Spinal cord (tissue), 10 donors: ENCODE measurements at places on chromosomes 2 and 18.

- no peak for DNase-seq
These were observed 12.0 kb downstream of the DYSF start for GRCh38 chr2:71465356-71465755.

- no peak for DNase-seq
These were observed 114.2 kb downstream of the ICA1L start for GRCh38 chr2:202757339-202757738.

DNA sequence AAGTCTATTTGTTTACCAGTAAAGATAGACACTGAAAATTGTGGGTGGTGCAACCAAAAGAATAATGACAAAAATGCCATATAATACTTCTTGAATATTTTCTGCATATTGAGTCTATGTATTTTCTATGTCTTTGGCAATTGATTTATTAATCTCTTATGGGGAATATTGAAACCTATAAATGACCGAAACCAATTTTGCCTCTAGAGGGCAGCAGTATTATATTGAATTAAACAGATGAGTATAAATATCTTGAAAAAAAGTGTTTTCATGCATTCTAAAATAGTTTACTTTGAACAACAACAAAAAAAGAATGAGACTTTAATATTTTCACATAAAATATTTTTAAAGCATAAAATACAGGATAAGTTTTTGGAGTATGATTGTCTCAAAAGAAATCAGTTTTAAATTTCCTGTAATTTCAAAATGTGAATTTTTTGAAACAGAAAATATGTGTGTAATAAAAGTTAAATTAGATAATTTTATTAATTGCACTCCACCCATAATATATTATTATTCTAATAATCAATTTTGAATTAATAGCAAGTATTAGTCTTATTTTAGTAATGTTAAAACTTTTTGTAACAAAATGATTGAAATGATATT is 49.9 kb upstream of the CALCRL start:
- DNase-seq, result peak; percentile 69

DNA sequence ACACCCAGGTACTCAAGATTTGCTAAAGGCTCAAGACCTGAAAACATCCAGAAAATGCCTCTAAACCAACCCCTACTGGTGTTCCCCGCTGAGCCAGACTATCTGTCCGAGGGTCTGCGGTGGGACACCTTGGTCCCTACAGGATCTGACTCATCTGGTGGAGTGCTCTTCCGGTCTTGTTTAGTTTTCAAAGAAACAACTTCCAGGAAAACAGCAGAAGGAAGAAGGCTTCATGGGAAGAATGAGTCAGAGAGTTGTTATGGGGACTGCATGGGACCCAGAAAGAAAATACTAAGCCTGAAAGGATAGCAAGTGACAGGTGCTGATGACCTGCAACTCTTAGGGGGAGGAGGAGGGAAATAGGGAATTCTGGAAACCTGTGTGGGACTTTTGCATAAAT is 41.3 kb downstream of the ZFP36L2 start:
- DNase-seq, result no peak

DNA sequence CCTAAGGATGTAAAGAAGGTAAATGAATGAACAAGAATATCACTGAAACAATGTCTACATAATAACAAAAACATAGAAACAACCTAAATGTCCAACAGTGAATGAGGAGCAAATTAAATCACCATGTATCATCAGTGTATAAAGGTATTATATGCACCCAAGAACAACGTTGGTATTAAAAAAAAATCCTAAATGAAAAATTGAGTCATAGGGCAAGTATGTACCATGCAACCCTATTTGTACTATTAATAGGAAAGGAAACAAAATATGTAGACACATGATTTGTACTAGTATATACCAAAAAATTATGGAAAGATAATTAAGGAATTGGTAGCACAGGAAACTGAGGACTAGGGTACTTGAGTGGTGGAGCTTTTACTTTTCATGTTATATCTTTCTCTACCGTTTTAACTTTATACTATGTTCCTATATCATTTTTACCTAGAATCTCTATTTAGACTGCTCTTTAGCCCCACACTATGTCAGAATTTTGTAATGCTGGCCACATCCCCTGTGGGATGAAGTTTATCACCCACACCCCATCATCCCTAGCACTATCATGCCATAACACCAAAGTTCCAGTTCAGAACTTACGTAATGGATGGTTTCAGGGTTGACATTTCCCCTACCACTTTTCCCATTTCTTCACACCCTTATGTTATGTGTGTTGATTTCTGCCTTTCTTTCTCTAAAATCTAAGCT is 25.6 kb downstream of the IKZF2 start:
- DNase-seq, result no peak

DNA sequence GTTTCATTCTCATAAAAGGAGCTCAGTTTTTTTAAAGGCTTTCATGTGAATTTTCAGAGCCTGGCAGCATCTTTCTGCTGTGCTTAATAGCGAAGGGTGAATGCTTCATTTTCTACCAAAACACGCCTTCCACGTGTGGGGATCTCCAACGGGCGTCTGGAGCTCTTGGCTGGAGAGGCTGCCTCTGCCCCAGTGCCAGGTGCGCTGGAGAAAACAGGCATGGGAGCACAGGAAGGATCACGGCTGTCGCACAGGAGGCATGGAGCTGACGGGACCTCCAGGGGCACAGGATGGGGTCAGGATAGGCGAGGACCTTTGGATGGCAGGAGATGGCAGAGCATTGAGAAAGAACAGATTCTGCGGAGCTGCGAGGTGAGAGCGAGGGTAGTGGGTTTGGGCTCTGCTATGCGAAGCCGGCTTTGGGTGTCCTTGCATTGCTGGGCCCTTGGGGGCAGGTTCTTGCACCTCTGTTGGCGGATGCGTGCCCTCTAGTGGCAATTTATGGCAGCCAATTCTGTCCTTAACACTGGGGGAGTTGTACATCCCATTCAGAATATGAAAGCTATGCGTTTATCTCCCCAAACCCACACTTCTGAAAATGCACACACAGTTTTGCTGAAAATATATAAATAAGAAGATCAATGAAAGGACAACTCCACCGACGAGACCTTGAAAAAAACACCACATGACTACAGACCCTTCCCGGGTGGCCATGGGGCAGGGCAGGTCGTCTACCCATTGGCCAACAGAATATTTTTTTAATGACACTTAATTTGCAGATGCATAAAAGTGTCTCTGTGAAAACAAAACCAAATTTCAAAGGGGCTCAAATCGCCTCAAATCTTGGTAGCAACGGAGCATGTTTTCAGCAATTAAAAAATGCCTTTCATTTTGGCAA is 90.4 kb upstream of the SLC35G4 start:
- DNase-seq, result no peak

- no peak for DNase-seq
These were observed 2.2 kb downstream of the LOXL3 start for GRCh38 chr2:74551530-74551929.

DNA sequence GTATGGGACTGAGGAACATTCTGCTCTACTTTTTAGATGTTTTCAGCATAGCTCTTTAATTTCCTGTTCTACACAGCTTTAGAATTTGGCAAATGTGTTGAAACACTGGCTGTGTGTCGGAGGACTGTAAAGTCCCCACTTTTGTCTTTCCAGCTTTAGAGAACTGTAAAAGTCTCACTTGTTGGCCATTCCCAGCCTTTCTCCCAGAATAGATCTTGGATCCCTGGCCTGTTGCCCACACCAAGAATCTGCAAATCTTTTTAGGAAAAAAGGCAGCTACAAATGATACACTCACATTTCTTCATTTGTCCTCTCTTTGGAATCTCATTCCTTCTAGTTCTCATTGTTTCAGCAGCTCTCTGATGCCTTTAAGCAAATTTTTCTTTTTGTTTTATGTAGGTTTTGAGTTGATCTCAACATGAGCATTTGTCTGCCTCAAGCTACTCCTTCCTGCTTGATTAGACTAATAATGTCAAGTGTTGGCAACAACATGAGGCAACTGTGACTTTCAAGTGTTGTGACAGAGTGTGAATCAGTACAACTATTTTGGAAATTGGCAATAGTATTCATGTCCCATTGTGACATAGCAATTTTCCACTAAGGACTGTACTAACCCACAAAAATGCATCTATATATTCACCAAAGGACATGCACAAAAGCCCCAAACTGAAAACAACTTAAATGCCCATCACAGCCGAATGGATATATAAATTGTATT is 610.8 kb downstream of the EPHA4 start:
- DNase-seq, result no peak

DNA sequence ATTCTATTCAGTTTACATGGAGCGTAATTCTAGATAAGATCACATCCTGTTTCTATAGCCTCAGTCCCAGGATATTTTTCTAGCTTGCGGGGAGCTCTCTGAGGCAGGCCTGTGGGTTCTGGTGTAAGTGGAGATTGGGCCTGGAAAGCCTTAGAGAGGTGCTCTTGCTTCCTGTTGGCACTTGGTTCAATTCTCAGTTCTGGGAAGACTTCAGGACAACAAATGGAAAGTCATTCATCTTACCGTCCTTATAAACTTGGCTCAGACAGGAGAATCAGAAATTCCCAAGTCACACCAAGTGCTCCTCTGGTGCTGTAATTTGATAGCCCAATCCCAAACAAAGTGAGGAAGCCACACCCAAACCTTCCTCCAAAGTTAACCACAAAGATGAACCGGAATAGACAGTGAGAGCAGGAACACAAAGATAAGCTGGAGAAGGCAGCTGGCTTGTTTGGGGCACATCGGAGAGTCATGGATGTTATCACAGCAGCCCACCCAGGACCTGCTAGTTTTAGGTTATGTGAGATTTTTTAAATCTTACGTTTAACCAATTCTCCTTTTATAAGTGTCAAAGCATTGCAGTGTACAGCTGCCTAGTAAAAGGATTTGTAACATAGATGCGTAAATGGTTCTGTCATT is 144.3 kb upstream of the MAP3K20 start:
- no peak for DNase-seq

DNA sequence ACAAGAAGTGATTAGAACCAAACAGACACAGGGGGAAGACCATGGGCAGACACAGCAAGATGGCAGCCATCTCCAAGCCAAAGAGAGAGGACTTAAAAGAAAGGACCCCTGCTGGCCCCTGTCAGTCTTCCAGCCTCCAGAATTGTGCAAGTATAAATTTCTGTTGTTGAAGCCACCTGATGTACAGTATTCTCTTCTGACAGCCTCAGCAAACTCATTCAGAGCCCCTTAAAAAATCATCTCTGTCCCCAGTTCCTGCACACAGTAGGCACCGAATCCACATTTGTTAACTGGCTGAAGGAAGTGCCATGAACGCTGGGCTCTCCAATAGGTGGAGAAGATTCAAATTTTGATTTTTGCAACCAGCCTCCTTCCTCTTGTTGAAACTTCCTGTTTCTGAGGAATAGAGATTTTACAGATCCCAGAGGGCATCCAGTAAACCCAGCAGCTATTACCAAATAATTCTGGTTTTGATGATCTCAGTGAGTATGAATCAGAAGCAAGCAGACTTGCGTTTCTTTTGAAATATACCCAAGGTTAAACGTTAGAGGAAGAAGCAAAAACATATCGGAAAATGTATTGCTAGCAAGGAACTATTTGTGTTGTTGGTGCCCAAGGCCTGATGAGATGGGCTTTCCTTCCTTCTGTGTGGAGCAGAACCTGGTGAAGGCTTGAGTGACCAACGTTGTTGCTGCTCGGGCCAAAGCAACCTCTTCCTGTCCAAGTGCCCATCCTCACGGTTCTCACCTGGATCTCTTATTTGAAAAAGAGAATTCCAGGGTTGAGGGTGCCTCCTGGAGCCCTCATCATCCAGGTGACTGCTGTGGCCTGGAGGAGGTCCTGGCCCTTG is 47.7 kb upstream of the PLB1 start:
- DNase-seq, result no peak

DNA sequence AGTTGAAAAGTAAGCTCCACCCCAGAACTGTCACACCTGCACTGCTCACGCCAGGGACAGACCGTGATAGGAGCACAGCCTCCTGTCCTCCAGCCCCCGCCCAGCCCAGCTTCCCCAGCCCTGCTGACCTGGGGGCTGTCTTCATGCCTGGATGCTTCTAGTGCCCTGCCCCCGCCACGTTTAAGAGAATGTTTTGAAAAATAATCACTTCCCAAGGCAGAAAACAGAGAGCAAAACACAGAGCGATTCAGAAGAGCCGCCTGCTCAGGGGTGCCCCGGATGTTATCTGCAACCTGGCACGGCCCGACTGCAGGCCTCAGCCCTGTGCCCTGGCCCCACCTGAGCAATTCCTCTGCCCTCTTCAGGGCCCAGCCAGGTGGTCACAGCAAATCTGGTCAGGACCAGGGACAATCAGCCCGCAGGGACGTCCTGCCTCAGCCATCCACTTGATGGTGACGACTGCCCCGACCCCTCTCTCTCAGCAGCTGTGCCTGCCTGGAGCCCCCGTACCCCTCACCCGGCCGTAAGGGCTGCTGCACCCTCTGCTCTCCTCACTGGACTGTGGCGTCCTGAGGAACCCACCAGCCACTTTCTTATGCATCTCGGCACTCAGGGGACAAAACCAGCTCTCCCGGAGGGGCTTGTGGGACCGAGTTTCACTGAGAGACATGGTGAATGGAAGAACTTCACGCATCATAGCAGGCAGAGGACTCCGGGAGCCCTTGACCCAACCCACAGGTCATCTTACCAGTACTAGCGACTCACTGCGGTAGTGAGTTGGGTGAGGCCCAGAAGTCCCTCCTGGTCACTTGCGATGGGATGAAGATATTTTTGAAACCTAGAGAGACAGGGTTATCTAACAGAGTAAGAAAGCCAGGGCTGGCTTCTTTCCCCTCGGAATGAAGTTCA is 30.2 kb downstream of the ADI1 start:
- no peak for DNase-seq

GRCh38 chr2:1685957-1686783 is 58.1 kb downstream of the PXDN start:
- no peak for DNase-seq

DNA sequence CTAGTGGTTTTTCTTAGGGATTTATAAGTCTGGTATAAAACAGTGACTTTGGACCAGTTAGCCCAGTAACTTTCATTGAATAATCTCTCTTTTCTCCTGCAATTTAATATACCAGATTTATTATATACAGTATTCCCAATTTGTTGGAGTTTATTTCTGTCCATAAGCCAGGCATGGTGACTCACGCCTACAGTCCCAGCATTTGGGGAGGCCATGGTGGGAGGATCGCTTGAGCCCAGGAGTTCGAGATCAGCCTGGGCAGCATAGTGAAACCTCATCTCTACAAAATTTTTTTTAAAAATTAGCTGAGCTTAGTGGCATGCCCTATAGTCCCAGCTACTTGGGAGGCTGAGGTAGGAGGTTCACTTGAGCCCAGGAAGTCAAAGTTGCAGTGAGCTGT is 26.7 kb downstream of the CNNM4 start:
- no peak for DNase-seq
